Anterior cingulate cortex (tissue), 58 donors: ENCODE measurements at places on chromosomes 3 and 15.

DNA sequence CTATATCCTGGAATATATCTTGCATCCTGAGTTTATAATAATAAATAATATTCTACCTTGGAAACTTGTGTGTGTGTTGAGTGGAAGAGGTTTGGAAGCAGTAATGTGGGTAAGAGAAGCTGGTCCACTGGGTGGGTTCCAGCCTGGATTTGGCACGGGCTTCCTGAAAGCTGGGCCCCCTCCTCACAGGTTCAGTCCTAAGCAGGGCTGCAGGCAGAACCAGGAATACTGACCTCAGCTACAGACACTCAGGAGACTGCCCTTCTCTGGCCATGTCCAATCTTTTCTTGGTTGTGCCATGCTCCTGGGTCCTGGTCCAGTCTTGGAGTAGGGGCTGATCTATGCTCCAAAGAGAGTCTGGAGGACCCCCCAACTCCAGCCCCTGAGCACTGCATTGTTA, 4.5 kb downstream of the MYD88 start:
- no peak for DNase-seq

- no peak for DNase-seq
Observed at GRCh38 chr15:81189583-81190283, 6.9 kb upstream of the IL16 start.

- no peak for DNase-seq
Observed at GRCh38 chr3:17352620-17353019, 389.8 kb downstream of the TBC1D5 start.

DNA sequence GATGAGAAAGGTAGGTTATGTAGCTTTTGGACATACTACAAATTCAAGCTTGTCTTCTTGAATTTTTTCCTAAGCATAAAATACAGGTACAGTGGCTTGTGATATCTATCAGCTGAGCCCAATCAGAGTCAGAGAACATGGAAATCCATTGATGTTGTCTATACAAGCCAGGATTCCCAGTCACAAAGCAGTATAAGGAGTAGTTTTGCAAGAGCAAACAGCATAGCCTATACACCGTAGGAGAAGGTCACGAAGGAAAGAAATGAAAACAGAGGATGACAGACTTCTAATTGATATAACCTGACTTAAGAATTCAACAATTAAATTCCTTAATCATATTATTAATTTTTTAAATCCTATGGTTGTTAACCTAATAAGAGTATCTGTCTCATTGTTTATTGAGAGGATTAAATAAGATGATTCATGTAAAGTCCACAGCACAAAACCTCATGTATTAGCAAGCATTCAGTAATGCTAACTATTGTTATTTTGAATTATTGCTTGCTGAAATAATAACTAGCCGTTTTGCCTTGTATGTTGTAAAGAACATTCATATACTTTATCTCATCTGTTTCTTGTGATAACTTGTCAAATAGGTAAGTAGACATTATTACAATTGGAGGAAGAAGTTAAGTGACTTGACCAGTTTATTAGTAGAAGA, 276.6 kb upstream of the ZPLD1 start:
- no peak for DNase-seq

GRCh38 chr3:136667081-136667480, 85.1 kb downstream of the STAG1 start:
- no peak for DNase-seq

DNA sequence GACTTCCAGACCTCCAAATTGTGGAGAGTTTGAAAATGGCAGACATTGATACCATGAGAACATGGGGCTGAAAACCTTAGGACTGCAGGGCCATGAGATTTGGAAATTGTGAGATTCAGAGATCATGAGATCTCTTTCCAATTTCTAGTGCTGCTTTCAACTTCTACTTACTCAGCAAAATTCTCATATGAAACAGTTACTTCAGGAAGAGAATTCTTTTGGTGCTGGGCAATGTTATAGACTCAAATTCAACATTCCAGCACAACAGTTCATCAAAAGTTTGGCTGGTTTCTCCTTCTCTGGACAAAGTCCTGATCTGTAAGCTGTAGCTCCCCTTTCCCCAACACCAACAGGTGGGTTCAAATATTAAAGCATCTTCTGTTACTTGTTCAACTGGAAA, 506.9 kb upstream of the NECTIN3 start:
- no peak for DNase-seq

- no peak for DNase-seq
Observed at GRCh38 chr3:114674036-114674435, 380.2 kb downstream of the TIGIT start.

DNA sequence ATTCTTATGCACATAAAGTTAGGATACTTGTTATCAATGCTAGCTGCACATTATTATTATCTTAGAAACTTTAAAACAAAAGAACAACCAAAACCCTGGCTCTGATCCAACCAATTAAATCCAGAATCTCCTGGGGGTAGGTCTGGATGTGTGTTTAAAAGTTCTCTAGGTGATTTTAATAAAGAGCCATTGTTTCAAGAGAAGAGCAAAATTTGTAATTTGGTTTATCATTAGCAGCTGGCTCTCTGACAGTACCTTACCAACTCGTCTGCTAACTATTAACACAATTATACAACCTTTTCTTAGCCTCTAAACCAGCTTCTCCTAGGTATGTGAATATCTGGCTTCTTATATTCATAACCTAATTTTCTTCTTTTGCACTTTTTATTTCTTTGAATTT, 68.9 kb downstream of the IFT80 start:
- no peak for DNase-seq

- no peak for DNase-seq
Observed at GRCh38 chr3:186691676-186692075, 25.5 kb upstream of the KNG1 start.

DNA sequence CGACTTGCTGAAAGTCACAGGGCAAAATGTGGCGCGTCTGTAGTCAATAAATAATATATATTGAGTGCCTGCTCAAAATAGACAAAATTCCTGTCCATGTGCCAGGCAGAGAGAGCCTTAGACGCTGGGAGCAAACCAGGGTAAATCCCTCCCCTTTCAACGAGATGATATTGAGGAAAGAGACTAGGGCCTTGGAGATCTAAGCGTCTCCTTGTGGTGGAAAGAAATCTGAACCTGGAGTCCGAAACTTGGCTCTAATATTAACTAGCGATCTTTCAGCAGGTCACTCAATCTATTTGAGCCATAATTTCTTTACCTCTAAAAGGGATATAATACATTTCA, 348 bp upstream of the DPP8 start:
- DNase-seq = no peak

DNA sequence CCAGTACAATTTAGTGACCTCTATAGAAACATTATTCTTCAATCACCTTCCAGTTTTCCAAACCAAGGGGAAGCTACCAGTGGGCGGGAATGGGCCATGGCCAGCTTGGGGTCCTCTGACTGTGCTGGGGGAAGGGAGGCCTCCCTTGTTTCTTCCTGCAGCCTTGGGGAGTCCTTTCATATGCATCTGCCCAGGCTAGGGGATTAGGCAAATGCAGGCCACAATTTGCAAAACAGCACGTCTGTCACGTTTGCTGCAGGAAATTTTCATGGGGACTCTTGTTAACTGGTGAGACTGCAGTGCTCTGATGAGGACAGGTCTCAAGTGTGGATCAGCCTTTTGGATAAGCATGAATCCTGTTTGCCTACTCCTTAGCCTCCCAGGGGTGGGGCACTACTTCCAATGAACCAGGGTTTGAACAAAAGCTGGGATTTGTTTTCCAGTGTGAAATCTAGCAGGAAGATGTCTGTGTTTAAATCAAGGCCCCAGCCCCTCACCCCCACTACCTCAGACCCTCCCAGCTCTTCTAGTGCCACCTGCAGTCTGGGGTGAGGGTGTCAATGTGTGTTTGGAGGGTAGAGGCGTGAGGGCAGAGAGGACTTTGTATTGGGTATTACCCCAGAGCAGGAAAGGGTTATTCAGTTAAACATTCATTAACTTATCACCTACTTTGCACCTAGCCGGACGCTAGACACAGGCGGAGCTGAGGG, 219.9 kb downstream of the OPA1 start:
- no peak for DNase-seq

DNA sequence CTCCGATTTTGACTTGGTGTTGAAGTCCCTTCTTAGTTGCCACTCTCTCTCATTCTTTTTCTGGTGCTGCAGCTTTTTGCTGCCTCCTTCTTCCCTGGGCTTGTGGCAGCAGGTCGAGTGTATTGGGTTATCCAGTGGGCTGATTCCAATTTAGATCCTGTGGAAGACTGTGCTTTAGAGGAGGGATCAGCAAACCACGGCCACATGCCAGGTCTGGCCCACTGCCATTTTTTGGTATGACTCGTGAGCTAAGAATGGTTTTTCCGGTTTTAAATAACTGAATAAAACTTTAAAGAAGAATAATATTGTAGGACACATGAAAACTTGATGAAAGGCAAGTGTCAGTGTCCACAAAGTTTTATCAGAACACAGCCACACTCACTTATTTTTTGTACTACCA, 330.5 kb downstream of the ROBO2 start:
- no peak for DNase-seq

GRCh38 chr3:168040607-168041208, 55.0 kb downstream of the GOLIM4 start:
- peak; percentile 10 for DNase-seq

- peak; percentile 9 for DNase-seq
Observed at GRCh38 chr15:60994963-60995475, 234.1 kb downstream of the RORA start.

GRCh38 chr3:3110299-3110630, at the start of gene IL5RA:
Gene IL5RA (minus strand): TSS chr3:3110374. CDS start chr3:3104984, 5,390 bp downstream.
- DNase-seq = no peak

GRCh38 chr15:80234883-80235282, 17.1 kb downstream of the CTXND1 start:
- DNase-seq = no peak

DNA sequence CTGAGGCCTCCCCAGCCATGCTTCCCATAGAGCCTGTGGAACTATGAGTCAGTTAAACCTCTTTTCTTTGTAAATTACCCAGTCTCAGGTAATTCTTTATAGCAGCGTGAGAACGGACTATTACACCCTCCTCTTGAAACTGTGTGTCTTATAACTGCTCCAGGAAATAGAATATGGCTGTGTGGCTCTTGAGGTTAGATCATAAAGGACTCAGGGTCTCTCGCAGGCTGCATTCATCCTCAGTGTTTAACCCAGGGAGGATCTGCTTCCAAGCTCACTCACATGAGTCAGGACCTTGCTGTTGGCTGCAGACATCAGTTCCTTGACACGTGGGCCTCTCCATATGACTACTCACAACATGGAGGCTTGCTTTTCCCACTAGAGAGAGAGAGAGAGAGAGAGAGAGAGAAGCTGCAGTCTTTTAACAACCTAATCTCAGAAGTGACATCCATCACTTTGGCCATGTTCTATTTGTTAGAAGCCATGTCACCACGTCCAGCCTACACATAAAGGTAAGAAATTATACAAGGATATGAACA, 114.3 kb upstream of the UBE2E1 start:
- DNase-seq = no peak

- DNase-seq = no peak
Observed at GRCh38 chr15:67603063-67603462, 60.6 kb downstream of the MAP2K5 start.

DNA sequence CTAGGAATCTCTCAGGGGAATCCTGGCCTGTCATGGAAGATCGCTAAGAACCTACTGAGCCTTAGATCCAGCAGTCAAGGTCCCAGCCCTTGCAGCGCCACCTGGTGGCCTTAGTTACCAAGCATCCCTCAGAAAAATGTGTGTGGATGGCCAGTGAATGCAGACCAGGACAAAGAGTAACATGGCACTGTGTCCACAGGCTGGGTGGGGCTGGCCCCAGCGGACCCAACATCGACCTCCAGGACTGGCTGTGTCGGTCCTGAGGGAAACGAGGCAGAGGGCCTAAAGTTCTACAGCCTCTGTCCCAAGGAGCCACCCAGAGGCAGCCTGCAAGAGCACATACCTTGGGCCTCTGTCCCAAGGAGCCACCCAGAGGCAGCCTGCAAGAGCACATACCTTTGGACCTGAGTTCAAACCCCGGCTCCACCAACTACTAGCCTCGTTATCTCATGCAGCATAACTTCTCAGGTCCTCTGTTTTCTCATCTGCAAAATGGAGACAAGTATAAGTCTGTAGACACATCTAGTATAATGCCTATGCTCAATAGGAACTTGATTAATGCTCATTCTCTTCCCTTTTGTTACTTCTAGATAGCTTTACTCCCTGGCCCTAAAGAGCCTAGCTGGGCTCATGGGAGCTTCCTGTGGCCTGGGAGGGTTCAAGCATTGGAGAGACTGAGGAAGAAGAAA, 57.5 kb upstream of the HERC1 start:
- DNase-seq = peak; percentile 78

- DNase-seq = no peak
Observed at GRCh38 chr15:75217012-75217411, 15.3 kb downstream of the C15orf39 start.

GRCh38 chr3:45623393-45623792, 28.8 kb downstream of the LIMD1 start:
- DNase-seq = no peak

DNA sequence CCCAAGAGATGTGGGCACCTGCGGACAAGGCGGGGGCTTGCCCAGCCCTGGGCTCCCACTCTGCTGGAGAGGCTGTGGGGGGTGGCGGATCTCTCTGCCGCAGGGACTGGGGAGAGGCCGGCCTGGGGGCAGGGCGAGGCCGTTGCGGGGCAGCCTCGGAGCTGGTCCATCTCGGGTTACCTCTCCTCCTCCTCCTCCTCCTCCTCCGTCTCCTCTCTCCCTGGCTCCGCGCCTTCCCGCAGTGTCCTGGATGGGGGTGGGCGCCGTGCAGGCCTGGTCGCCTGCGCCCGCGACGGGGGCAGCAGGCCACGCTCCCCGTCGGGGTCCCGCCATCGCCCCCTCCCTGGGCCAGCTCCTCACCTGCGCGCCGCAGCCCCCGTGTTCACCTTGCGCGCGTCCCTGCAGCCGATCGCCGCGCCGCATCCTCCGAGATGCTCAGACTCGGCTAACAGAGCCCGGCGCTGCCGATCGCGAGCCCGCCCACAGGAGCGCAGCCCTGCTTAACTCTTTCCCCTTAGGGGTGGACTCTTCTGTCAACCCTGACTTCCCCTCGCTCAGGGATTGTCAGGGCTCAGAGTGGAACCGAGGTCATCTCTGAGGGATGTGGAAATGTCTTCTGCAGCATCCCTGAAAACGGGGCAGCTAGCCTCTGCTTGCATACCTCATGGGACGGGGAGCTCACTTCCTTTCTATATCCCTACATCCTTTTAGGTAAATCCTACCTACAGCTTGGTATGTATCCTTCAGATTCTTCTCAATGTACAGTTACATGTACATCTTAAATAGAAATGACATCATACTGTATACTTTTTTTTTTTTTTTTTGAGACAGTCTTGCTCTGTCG, at the start of gene PRRT3:
PRRT3 (minus strand) TSS at position 447 of the 844 bp plus-strand sequence. CDS start 2,293 bp downstream, outside the sequence.
- peak; percentile 16 for DNase-seq

- DNase-seq = no peak
Observed at GRCh38 chr15:62253294-62253693, 88.2 kb upstream of the C2CD4B start.

- DNase-seq = no peak
Observed at GRCh38 chr3:40975711-40976121, 223.6 kb upstream of the CTNNB1 start.

GRCh38 chr3:162370141-162370540, 873.5 kb downstream of the OTOL1 start:
- DNase-seq = no peak

DNA sequence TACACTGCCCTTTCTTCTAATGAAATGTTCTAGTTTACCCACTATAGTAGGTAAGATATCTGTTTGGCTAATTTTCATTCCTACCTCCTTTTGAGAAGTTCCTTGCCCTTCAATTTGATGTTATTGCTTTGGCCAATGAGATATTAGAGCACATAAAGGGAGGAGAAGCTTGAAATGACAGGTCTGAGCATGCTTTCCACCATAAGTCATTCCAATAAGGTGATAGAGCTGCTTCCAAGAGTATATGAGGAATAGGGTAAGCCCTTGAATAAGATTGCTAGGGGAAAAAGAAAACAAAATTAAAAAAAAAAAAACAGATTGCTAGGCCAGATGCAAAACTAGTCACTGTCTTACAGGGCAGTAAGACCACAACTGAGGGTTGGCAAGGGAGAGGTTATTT, 78.9 kb upstream of the TRIM42 start:
- no peak for DNase-seq
